ENCODE measurements at places on chromosomes 5 and 9.

- no peak for DNase-seq
Measured at GRCh38 chr9:84000186-84000585, 19.6 kb downstream of the RMI1 start.

- no peak for DNase-seq
Measured at GRCh38 chr5:66660396-66660795, 64.2 kb downstream of the MAST4 start.

DNA sequence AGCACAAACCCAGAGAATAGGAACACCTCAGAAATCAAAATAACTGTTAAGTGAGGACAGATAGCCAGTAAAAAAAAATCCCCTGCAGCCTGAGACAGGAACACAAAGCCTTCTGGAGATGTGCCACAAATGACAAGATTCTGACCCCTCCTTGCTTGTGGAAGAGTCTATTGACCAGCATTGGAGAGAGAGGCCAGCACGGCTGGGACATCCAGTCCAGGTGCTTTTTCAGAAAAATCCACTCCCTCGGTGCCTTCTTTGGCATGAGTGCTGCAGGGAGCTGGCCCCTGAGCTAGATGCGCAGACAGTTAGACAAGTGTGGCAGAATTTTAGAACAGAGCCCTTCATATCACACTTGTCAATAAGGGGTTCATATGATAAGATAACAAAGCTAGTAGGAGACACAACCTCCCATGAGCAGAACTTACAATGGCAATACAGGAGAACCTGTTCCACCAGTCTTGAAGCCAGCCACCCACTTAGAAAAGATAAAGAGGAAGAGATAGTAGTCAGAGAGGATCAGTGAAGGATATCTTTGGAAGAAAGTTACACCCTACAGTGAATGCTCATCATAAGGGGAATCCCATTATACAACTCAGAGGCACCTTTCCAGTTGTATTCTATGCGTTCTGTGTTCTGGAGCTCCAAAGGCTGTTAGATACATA lies 298.4 kb downstream of the TLE1 start:
- no peak for DNase-seq

DNA sequence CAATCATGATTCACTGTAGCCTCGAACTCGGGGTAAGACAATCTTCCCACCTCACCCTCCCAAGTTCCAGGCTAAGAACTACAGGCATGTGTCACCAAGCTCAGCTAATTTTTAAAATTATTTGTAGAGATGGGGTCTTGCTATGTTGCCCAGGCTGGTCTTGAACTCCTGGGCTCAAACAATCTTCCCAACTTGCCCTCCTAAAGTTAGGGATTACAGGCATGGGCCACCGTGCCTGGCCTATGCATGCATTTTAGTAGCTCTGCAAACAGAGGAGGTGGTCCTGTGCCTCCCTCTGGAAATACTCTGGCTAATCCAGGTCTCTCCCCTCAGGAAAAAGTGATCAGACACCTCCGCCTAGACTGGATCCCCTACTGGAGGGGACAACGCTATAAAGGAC lies 21.5 kb upstream of the TRIM14 start:
- no peak for DNase-seq

GRCh38 chr9:88272986-88273385 lies 115.3 kb upstream of the SPIN1 start:
- DNase-seq = no peak

DNA sequence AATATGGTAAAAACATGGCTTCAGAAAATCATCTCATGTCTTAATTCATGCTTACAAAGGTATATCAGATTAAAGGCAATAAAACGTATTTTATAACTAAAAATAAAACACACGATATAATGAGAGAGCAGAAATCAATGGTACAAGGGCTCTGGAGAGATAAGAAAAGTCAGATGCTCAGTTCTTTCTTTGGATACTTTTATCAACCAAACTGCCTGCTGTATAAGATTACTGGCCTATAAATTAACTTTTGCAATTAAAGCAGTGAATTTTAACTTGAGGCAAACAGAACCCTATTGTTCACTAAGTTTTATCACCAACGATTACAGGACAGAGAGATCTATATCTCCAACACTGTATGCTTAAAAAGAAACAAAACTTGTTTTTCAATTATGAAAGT lies 42.1 kb upstream of the HNRNPA0 start:
- DNase-seq = no peak

DNA sequence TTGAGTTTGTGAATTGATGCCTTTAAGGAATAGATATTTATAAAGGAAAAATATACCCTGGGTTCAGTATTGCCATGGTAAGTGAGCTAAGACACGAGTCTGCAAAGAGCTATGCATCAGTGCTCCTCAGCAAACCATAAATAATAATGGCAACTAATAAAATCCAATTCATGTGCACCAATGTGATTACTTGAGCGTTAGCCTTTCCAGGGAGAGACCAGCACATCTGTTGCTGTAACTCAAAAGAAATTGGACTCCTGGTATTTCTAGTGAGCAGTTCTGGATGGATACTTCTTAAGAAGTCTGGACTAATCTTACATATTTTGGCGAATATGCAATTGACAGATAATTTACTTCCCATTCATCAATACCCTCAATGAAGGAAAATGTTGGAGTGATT lies 373.3 kb downstream of the ARHGEF28 start:
- DNase-seq = no peak

GRCh38 chr9:94300470-94301301 lies 27.8 kb downstream of the NUTM2F start:
- DNase-seq = no peak

DNA sequence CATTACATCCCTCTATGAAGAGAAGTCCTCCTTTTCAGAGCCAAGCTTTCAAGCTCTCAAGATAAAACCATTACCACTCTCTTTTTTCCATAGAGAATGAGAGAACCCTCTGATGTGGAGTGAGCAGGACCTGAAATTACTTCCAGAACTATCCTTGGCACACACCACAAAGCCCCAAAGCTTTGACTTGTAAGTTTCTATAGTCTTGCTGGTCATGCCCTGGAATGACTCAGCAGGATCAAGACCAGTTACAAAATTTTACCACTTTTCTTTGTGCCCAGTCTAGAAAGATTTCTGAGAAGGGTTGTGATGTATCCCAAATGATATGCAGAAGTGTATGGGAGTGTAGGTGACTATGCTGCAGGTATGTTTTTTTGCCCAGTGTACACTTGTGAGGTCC lies 760.6 kb downstream of the TLE1 start:
- no peak for DNase-seq

DNA sequence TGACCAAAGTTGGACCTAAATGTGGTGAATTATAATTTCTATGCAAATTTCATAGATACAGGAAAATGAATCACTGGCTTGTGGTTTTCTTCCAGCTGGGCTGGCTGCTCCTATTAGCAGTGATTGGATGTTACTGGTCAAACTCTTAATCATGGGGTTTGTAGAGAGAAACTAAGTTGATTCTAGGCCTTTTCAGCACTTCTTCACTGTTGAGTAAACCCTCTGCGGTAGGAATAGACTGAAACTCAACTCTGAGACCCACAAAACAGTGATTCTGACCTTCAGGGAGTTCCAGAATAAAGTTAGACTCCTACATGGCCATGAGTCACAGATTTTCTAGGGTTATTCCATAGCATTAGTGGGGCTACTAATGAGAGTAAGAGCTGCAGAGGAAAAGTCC lies 47.9 kb upstream of the FKTN start:
- no peak for DNase-seq

DNA sequence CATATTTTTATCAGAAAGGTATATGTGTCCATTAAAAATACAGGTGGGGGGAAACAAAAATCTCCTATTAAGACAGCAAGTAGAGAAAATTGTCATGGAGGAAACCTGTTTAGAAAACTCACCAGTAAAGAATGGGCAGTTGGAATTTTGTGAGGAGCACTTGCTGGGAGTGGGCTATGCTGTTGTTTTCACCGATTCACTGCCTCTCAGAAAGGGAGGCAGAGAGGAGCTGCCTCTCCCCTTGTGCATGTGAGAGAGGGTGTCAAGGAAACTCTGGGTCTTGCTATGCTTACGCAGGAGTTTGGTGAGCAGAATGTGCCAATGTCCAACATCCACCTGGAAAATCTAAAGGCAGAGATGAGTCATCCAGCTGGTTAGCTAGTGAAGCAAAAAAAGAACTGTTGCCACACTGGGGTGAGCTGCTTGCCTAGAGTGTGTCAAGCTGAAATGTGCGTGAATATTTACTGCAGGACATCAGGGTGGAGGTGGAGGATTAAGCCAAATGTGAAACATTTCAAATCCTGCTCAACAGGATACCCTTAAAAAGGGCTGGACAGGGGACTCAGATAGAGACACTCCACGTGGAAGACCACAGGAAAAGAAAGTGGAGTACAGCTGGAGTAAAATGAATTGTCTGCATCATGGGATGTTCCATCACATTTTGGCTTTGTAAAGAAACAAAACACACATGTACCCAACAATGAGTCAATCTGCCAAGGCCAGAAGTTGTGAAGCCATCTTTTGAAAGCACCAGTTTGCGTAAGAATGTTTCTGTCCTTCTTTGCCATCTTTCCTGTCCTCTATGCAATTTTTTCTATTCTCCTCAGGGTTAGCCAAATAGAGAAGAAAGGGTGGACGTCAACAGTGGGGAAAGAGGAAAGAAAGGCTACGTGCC lies 449.7 kb upstream of the MPDZ start:
- DNase-seq = no peak

- no peak for DNase-seq
Measured at GRCh38 chr9:92147852-92148180, 32.6 kb upstream of the SPTLC1 start.

DNA sequence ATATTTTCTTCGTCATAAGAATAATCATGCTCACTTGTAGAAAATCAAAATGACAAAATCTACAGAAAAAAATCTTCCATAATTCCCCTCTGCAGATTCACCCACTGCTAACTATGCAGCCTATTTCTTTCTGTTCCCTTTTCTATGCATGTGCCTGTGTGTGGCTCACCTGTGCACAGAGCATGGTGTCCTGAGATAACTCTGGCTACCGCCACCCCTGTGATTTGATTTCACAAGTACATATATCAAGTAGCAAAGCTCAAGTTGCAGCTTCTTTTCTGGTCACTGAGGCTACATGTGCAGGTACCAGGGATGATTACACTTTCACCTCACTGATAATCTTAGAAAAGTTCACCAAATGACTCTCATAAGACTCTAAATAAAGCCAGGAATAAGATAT lies 18.4 kb upstream of the ISCA1 start:
- no peak for DNase-seq

DNA sequence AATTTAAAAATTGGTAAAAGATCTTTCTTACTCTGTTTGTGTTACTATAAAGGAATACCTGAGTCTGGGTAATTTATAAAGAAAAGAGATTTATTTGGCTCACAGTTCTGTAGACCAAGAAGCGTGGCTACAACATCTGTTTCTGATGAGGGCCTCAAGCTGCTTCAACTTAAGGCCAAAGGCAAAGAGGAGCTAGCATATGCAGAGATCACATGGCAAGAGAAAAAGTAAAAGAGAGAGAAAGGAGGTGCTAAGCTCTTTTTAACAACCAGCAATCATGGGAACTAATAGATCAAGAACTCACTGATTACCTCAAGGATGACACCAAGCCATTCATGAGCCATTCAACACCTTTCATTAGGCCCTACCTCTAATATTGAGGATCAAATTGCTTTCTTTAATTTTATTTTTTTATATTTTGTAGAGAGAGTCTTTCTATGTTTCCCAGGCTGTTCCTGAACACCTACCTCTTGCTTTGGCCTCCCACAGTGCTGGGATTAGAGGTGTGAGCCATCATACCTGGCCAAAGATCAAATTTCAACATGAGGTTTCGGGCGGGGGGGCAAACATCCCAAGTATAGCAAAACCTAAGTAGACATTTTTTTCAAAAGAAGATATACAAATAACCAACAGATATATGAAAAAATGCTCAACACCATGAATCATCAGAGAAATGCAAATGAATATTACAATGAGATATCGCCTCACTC lies 16.0 kb upstream of the SHC3 start:
- no peak for DNase-seq

GRCh38 chr9:17695482-17695881 lies 116.6 kb downstream of the SH3GL2 start:
- no peak for DNase-seq

DNA sequence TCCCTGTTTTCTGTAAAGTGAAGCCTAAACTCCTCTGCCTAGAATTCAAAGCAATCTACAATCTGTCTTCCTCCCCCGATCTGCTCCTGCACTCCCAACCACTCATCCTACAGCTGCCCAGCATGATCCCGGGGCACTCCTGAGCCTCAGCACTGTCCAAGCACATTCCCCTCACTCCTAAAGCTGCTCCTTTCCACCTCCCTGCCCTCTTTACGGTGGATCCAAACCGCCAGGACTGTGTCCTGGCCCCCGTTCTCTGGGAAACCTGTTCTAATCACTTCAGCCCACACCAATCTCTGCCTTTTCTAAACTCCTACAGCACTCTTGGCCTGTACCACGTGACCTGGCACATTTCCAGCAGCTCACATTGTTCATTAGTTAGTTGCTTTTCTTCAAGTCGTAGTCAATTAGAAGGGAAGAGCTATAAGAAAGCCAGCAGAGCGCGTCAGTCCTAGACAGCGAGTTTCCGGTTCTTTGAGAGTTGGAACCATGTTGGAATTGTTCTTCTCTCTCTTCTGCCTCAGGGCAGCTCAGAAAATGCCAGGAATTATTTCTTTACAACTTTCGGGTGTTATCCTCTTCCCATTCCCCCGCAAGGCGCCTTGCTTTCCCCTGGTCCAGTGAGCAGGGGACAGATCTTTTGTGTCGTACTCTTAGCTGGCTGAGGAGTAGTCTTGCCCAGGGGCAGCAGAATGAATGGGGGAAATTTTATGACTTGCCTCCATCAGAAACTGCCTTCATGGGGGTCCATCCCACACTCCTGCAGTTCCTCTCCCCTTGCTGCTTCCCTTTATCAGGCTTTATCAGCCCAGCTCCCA lies 60.7 kb downstream of the NRG2 start:
- DNase-seq = no peak

Measured in CD4-positive, alpha-beta T cell treated with Interleukin-10 for 1 hour (primary cell).